Foreskin keratinocyte (primary cell): ENCODE measurements at places on chromosomes 16 and 17.

- no peak for DNase-seq
Measured at GRCh38 chr16:84410361-84411138, 42.2 kb downstream of the ATP2C2 start.

- no peak for DNase-seq
Measured at GRCh38 chr17:65079489-65079900, 23.0 kb upstream of the GNA13 start.

- DNase-seq: peak; percentile 93
Measured at GRCh38 chr17:56936697-56937322, 23.0 kb upstream of the TRIM25 start.

- no peak for DNase-seq
Measured at GRCh38 chr16:9437115-9437514, 345.7 kb downstream of the HAPSTR1 start.

DNA sequence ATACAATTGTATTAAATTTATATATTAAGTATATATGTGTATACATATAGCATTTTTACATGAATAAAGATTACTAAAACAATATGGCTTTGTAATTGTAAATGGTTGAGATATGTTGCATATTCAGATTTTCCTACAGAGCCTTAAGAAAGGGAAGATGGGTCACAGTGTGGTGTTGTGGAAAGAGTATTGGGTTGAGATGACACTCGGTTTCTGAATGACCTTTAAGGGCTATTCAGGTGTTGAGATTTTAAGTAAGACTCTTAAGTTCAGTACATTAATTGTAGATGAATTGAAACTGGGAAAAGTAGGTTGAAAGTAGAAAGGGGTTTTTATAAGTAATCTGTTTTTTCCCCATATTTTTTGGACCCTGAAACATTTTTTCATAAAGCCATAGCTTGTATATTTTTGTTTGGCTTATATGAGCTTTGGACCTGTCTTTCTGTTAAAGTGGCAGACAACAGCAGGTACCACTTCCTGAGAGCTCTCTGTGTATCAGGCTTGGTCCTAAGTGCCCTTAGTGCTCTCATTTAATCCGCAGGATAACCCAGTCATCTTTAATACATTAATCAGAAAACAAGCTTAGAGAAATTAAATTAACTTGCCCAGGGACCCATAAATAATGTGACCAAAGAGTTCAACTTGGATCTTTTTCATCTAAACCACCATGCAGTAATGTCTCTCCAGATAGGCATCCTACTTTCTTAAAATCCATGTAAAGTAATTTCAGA lies 48.5 kb upstream of the MRC2 start:
- DNase-seq: no peak

GRCh38 chr16:56688762-56689161 lies 6.5 kb downstream of the MT1X start:
- no peak for DNase-seq

DNA sequence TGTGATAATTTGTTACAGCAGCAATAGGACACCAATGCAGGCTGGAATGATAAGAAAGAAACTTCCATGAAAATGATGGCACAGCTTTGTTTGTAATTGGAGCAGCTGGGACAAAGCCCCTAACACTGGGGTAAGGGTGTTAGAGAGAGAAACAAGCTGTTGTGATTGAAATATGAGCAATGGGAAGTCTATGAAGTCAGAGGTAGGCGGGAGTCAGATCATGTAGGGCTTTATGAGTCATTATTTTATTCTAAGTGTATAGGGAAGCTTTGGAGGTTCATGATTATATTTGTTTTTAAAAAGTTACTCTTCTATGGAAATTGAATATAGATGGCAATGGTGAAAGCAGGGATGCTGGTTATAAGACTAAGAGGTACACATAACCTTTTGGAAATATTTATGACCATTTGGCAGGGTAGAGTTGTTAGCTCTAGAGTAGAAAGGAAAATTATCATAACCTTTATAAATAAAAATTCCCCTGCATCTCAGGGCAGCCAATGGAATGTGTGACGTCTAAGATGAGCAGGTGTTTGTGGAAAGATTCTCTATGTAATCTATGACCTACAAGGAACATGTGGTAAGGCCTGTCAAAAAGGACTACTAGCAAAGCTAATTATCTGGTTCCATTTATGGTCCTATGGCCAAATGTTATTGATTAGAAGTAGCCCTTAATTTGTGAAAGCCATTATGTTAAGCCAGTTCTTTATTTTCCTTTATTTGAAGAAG lies 85.6 kb downstream of the KCNJ2 start:
- peak; percentile 38 for DNase-seq
